SK-N-SH (cell line): ENCODE measurements at places on chromosomes 2 and 18.
A peak's percentile ranks its signal among the peaks of the same experiment; 100 is the strongest.

GRCh38 chr2:178392215-178392614 is 58.8 kb downstream of the PRKRA start:
- DNase-seq: no peak

DNA sequence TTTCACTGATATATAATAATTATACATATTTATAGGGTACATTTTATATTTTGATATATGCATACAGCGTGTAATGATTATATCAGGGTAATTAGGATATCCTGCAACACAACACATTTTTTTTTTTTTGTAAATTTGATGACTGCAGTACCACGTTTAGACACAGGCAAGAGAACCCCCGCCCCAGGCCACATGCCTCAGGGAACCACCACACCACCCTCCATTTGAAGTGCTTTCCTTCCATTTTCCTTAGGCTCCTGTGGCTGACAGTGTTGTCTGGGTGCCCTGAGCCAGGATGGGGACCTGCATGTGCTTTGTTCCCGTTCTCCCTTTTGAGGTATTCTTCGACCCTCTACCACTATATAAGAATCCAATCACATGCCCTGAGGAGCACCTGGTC is 161.6 kb upstream of the CTAGE1 start:
- DNase-seq: no peak

GRCh38 chr18:77001979-77002378 is 130.6 kb downstream of the MBP start:
- DNase-seq: no peak

GRCh38 chr2:201353116-201353515 is 4.0 kb downstream of the FLACC1 start:
- DNase-seq: no peak

GRCh38 chr2:168277276-168277675 is 29.9 kb upstream of the STK39 start:
- DNase-seq: no peak

DNA sequence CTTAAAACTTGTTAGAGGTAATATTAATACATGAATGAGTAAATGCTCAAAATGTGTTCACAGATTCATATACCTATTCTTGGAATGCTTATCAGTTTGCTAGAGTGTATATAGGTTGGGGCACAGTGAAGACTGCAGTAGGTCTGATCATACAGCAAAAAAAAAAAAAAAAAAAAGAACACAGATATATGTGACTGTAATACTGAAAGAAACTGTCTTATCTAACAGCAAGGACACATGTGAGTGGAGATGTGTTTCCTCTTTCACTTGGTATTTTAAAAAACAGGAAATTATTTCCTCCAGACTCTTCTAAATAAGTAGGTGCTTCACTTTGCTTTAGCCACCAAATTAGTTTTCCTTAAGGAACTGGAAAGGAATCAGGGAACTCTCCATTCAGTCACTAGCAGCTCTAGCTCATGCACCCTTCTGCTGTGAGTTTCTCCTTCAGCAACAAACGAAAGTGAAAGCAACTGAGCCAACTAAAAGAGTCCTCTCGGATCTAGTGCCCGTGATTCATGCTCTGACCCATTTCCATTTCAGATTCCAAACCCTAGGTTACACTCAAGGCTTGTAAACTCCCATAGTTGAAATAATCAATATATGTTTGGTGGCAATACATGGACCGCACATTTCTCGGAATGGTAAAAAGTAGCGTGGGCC is 98.5 kb downstream of the DSEL start:
- DNase-seq: no peak

GRCh38 chr2:191030521-191031154 is 16.7 kb upstream of the STAT1 start:
- DNase-seq: peak; percentile 57

- no peak for DNase-seq
These were observed 126.4 kb downstream of the KCTD1 start for GRCh38 chr18:26421931-26422330.

DNA sequence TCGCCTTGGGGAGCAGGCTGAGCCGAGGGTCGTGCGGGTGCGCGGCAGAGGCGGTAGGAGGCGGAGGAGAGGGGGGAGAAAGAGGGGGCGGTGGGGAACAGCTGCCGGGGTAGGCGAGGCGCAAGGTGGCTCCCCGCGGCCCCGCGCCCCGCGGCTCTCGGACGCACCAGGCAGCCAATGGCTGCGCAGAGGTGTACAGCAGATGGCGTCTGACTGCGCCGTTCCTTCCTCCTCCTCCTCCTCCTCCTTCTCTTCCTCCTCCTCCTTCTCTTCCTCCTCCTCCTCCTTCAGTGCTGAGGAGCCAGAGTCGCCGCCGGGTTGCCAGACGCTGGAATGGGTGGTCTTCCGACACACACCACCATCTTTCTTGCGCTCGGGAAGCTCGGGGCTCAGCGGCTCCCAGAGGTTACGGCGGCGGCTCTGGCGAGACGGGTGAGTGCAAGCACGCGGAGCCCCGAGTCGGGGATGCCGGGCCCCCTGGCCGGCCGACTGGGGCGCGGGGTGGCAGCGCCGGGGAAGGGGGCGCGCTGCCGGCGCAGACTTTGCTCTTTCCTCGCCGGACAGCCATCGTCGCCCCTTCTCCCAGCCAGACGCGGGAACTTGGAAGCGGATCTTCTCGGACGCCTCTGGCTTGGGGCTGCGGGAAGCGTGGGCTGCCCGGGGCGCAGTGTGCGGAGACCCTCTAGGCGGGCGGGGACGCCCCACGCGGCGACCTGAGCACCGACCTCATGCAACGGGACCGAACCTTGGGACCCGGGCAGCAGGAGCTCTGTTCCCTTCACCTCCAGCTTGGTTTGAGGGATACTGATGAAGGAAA is at the start of gene THSD7B:
THSD7B (plus strand) TSS at position 290 of the 817 bp plus-strand sequence. CDS start 116,634 bp downstream, outside the sequence.
- peak; percentile 72 for DNase-seq

GRCh38 chr2:26993768-26994167 is 23.3 kb downstream of the MAPRE3 start:
- DNase-seq: no peak

- peak; percentile 48 for DNase-seq
These were observed 710 bp upstream of the XRCC5 start for GRCh38 chr2:216108310-216108966.

DNA sequence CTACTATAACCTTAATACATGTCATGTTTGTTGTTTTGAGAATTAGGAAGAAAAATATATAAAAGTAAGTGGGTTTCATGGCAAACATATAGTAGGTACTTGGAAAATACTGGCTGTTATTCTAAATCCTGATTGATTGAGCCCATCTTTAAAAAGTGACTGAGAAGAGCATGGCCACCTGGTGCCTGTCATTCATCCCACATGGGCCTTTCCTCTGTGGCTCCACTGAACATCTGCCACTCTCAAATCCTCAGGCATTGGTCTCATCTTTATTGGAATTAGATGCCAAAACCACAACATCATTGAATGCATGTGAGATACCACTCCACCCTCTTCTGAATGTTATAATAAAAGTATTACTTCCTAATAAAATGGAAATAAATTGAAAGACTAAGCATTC is 101.6 kb upstream of the TTN start:
- DNase-seq: no peak

GRCh38 chr2:6917071-6917760 is at the start of gene RNF144A:
RNF144A (plus strand) TSS chr2:6917412; CDS start chr2:6996927, 79,515 bp downstream.
- peak; percentile 99 for DNase-seq

DNA sequence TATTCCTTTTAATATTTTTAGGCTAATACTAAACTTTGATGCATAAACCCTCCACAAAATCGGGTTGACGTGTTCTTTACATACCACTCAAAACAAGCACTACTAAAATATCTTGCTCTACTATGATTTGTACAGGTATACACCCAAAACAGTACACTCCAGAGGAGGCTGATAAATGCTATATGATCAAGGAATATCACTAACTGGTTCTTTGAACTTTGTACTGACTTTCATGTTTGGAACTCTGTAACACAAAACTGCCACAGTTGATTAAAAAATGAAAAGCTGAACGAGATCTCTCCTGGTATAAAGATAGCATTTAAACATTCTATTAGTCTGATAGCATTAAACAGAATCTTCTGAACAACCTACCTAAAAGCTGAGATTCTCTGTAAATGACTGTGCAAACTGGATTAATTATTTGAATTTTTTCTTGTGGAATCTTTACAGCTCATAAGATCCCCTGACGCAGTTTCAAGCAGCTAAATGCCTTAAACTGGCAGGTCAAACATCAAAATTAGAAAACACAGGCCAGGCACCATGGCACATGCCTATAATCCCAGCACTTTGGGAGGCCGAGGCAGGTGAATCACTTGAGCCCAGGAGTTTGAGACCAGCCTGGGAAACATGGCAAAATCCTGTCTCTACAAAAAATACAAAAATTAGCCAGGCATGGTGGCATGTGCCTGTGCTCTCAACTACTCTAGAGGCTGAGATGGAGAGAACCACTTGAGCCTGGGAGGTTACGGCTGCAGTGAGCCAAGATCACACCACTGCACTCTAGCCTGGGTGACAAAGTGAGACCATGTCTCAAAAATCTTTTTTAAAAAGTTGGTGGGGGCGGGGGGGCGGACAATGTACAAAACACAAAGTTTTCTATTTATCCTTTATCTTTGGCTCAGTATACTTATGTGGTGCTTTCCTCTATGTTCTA is 150.6 kb downstream of the EXOC6B start:
- no peak for DNase-seq

DNA sequence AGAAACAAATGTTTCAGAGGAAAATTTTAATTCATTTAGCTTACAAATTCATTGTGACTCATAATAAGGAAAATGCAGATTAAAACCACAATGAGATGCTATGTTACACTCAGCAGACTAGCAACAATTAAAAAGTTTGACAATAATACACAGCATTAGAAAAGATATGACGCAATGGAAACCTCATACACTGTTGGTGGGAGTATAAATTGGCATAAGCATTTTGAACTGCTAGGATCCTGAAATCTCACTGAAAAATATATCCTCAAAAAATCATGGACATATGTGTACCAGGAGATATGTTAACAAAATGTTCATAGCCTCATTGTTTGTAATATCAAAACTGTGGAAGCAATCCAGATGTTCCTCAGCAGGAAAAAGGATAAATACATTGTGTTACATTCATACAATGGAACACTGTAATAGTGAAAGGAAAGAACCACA is 13.7 kb downstream of the CALCRL start:
- no peak for DNase-seq

GRCh38 chr18:36157441-36157840 is 27.7 kb downstream of the ELP2 start:
- DNase-seq: no peak

DNA sequence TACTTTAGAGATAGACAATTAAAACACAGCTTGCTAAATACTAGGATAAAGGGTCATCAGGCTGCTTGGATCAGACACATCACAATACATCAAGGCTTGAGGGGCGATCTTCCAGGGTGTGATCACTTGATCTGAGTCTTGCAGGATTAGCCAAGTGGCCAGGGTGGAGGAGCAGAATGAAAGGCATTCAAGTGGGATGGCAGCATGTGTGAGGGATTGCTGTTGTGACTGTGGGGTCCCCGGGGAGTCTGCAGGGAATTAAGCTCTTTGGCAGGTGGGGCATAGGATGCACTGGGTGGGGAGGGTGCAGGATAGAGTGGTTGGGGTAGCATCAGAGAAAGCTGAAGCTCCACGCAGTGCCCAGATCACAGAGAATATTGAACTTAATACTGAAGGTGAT is 58.0 kb upstream of the TMEM163 start:
- no peak for DNase-seq

- DNase-seq: no peak
These were observed 43.4 kb downstream of the KANSL3 start for GRCh38 chr2:96594691-96595152.

- DNase-seq: no peak
These were observed 51.7 kb downstream of the COX7A2L start for GRCh38 chr2:42309366-42309765.

DNA sequence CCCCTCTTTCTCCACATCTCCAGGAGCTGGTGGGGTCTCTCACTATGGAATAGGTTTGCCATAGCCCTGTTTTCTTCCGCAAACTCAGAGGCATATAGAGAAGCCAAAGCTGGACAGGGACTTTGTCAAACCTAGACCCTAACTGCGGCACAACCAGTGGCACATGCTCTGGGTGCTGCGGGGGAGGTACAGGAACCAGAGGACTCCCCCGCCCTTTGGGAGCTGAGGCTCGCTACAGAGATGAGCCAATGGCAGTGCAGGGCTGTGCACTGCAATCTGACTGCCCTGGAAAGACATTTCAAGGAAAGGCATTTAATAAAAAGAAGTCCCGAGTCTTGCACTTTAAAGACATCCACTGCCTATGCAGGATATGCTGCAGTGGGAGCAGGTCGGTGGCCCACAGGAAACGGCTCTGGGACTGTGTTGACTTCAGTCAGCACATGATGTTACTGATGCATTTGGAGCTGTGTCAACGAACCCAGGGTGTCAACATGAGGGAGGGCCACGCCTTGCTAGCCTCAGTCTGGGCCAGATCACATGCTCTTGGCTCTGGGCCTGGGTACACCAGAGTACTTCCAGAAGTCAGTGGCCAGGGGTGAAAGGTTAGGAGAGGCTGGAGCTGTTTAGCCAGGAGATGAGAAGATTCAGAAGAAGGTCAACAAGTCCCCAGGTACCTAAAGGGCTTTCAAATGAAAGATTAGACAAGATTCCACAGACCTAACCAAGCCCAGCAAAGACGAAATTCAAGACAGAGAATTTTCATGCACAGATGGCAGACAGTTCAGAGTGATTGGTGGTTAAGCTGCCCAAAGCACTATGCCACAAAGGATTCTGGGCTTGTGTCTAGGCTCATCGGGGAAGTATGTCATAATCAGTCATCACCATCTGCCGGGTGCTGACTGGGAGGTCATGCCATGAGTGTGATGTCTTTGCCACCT is 8.2 kb downstream of the SLC35F6 start:
- DNase-seq: peak; percentile 9

DNA sequence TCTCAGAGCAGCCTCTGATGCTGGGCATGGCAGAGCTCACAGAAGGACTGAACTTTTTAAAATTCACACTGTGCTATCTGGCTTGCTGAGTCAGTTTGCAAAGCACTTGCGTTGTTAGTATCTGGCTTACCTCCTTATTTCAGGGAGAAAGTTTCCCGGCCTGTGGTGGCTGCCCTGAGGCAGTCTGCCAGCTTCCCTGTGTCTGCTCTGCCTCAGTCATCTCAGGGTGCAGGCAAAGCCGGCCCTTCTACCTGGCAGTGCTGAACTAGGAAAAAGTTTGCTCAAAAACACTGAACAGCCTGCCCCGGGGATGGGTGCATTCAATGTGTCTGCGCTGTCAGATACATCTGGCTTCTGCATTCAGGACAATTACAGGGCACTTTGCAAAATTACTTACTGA is 90.2 kb upstream of the UXS1 start:
- DNase-seq: no peak
